ENCODE measurements at places on chromosomes 1 and 21.

DNA sequence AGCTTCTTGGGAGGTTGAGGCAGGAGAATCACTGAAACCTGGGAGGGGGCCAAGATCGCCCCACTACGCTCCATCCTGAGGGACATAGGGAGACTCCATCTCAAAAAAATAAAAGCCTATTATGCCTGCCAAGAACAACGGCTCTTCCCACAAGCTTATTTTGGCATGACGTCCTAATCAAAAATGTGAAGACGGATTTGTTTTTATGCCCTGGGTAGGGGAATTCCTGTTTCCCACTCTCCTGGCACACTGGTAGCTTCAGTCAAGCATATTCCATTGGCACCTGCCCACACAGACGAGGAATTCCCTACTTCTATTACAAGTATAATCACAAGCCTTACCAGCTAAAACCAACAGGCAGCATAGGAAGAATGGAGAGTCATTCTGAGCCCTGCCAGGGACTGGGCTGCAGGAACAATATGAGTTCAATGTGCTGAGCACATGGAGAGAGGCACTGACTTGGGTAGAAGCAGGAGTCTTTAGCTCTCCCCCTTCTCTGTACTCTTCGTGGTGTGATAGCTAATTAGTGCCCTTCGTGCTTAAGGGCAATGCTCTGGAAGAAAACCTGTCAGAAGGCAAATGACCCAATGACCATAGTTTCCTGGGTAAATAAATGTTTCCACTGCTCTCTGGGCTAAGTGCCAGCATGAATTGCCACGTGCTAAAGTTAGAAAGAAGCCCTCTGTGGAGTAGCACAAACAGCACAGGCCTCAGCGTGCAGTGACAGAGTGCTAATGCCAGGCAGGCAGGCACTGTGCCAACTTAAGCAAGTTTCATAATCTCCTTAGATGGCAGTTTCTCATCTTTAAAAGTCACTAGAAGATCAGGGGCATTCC, 16.8 kb downstream of the TNFSF4 start:
- DNase-seq: peak; percentile 86

DNA sequence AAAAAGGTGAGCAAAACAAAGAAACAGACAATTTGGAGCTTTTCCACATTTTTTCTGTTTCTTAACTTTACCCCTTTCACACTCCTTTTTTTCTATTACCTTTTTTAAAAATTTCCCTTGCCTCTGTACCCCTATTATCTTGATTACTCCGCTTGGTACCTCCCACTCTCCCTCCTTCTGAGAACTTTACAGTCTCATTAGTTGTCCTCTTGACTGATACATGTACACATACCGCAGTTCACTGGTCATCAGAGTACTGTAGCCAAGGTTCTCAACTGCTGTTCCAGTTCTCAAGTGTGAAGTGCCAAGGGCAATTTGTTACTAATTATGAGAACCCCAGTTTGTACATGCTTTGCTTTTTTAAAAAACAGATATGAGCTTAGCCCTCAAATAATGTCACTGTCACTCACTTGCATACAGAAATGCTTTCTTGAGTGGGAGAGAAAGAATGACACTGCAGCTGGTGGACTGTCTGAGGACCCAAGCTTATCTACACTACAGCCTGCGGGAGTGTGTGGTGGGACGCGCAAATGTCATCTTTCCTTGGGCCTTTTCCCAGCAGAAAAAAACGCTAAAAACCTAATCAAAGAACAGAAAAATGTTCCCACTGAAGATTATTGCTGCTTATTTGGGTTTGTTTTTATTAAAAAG, 160.8 kb downstream of the DISP1 start:
- DNase-seq: no peak

DNA sequence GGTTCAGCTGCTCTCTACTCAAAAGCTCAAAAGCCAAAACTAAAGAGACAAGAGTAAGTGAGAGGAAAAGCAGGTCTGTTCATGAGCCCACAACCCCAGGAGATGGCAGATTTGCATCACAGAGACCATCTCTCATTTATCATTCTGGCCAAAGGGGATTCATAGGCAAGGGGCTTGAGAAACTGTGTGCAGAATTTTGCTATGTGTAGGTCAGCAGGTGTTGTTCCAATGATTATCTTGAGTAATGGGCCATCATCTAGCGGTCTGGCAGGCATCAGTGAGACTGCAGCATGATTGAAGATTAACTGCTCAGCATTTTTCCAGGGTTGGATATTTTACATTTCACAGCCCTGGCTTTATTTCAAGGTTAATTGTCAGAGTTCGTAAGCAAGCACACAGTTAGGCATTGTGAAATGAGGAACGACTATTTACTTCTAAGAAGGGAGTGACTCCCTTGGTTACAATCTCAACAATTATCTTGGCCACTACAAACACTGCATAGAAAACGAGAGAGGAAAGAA, 1204.6 kb upstream of the TMPRSS15 start:
- no peak for DNase-seq

DNA sequence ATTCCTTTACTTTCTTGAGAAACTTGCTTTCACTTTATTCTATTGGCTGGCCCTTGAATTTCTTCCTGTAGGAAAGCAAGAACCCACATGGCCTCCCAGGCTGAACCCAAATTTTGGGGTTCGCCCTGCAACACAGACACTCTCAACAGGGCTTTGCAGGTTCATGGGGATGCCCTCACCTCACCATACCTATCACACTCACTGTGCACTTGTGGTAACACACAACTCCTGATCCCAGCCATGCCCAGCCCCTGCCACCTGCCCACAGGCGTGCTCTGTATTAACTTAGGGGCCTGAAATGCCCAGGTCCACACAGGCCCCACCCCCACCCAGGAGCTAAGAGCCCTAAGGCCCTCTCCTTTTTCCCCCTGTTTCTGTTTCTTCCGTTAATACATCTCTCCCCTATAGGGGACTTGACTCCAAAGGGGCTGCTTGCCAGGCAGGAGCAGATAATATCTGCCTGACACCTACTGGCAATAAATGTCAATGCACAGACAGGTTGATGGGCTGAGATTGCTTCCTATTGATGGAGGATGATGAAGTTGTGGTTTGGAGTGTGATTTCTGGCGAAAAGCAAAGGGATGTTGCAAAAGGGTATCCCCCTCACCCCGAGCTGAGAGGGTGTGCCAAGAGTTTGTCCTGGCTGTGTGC, 171.5 kb downstream of the AJAP1 start:
- peak; percentile 57 for DNase-seq

- peak; percentile 54 for DNase-seq
These were observed 455.5 kb upstream of the ADAMTS5 start for GRCh38 chr21:27422435-27422834.

- no peak for DNase-seq
These were observed 66.8 kb upstream of the BCL10 start for GRCh38 chr1:85343213-85343611.

DNA sequence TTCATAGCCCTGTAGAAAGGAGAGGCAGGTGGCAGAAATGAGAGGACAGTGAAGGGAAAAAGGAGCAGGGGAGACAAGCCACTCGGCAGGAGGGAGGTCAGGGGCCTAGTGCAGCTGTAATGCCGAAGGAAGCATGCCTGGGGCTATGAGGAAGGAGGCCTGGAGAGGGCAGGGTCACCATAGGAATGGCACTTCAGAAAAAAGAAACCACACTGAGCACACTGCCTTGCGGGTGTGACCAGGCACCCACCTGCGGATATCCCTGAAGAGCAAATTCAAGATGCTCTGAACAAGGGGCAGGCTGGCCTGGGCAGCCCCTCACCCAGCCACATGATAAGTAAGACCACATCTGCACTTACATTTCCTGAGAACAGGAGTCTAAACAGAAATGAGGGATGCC, 104.7 kb downstream of the JAK1 start:
- DNase-seq: no peak

DNA sequence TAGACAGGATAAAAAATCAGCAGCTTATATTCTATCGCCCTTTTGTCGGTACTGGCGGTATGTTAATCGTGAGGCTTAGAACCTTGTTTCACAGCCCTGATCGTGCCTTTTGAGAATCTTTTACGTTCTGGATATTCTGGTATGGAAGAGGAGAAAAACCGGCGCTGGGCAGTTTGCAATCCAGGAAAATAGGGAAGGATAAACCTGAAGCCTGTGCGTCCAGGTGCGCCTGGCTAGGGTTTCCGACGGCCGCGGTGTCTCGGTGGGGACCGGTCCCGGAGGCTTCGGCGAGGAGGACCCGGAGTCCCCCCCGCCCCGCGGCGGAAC, 258 bp upstream of the SYPL2 start:
- DNase-seq: no peak

- no peak for DNase-seq
These were observed 44.0 kb downstream of the PRDM15 start for GRCh38 chr21:41834926-41835663.

GRCh38 chr21:45379171-45379900, 25.6 kb upstream of the COL18A1 start:
- no peak for DNase-seq

- no peak for DNase-seq
These were observed 5.2 kb upstream of the INPP5B start for GRCh38 chr1:37951783-37952624.

- no peak for DNase-seq
These were observed 2.3 kb downstream of the PLK3 start for GRCh38 chr1:44802306-44803061.

DNA sequence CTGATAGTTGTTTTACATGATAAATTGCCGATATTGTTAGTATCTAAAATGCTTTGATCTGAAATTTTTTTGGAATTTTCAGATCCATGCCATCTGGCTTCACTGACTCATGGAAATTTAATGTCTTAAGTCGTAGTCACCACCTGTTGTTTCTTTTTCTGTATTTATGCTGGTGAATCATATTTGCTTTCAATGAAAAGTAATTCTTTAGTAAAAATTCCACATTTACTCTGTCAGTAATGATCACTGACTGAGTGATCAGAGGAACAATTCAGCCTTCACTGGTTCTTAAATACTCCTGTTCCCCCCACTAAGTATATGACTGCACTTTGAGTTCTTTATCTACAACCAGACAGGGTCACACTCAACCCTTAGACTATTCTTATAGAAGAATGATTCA, 185.6 kb upstream of the NRIP1 start:
- DNase-seq: peak; percentile 18

- no peak for DNase-seq
These were observed 132.3 kb upstream of the BMP8A start for GRCh38 chr1:39359028-39359570.

DNA sequence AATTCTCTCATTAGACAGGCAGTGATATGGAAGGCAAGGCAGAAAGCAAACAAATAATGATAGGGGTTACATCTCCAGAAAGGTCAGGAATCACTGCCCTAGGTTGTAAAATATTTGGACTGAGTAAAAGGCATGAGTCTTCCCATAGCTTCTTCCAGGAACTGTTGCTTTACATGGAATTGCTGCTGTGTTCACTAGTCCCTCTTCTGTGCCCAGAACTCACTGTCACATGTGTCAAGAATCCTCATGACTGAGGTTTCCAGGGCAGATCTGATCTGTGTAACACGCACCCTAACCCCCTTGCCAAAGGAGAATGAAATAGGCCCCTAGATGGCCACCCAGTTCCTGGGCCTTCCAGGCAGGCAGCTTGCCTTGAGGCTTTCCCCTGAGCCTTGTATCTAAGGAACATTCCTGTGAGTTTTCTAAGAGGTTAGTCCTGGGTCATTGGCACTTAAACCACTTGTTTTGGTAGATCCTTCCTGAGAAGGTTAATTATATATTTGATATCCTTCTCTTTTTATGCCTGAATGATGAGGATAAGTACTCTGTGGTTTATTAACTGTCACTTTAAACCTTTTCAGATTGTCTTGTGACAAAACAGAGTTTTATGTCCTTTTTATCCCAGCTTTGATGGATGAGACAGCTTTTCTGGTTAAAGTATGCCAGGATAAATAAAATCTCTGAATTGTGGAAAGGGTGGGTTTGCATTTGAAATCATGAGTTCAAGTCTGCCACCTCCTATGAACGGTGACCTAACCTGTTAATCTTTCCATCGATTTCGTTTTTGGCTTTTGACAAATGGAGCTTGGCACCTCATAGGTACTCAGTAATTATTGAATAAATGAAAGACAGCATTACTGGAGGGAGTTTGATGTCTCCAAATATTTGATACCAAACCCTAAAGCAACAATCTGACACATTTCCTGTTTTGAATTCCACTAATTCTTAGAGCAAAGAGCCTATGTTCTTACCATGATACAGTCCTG, 163.3 kb downstream of the DHRS3 start:
- DNase-seq: peak; percentile 71

DNA sequence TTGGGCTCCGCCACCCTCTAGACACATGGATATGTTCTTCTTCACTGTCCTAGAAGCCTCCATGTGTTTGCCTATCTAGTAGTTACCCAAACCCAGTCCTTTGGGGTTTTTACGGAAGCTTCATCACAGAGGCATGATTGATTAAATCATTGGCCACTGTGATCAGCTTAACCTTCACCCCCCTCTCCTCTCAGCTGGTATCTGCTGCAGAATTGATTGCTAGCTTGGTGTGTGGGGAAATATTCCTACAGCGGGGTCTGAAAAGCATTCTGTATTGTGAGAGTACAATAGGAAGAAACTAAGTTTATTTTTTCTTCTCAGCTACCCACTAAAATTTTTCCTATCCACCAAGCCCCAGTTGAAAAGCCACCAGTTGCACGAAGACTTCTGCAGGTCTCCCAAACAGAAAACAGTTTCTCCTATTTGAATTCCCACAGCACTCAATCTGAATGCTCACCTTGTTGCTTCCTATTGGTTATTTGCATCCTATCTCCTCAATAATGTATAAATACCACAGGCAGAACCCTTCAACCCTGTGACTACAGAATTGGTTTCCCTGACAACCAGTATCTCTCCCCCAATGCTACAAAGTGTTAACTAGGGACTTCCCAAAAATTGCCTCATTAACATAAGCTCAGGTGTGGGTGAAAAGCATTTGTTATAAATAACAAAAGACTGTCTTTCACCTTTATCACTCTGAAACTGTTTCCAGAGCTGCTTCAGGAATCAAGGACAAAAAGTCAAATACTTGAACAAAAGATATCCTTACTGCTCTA, 9.3 kb upstream of the VANGL1 start:
- no peak for DNase-seq

DNA sequence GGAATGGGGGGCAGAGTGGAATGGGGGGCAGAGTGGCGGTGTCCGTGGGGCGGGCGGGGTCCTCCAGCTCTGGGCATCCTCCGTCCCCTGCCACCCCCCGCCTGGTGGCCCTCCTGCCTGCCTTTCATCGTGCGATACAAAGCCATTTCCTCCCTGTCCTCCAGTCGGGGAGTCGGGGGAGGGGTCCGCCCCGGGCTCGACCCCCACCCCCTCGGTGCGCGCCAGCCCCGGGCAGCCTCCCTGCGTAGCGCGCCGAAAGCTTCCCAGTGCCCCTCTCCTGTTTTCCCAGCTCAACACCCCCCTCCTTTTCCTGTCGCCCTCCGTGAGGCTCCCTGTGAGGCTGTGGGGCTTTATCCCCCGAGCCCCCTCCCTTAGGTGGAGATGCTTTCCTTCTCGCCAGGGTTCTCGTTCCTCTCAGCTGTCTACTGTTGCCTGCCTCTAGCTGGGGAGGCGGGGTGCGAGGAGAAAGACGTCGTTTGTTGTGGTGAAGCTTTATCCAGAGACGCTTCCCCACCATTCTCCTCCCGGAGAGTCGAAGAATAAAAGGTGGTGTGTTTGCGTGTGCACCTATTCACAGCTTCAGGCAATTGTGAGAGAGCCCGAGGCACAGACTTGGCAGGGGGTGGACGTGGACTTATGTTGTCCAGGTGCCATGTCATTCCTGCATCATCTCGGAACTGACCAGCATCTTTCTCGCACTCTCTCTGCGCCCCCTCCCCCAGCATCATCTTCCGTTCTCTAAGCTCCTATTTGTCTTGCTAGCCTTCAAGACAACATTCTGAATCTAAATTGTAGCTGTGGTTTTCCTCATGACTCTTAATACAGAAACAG, 848 bp downstream of the DNM3 start:
- no peak for DNase-seq

All from fibroblast of skin of back (primary cell).